ENCODE measurements at places on chromosomes 6 and 20.

DNA sequence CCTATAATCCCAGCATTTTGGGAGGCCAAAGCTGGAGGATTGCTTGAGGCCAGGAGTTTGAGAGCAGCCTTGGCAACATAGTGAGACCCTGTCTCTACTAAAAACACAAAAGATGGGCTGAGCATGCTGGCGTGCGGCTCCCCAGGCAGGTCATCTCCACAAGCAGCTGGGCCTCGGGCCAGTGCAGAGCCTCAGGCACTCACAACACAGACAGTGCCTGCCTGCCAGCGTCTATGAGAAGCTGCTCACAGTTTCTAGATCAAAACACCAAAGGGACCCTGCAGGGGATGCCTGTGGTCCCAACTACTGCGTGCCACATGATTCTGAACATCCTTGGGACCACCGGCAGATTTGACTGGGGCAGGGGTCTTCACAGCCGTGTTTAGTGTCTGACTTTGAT, 59.4 kb downstream of the GINS1 start:
- DNase-seq = no peak

DNA sequence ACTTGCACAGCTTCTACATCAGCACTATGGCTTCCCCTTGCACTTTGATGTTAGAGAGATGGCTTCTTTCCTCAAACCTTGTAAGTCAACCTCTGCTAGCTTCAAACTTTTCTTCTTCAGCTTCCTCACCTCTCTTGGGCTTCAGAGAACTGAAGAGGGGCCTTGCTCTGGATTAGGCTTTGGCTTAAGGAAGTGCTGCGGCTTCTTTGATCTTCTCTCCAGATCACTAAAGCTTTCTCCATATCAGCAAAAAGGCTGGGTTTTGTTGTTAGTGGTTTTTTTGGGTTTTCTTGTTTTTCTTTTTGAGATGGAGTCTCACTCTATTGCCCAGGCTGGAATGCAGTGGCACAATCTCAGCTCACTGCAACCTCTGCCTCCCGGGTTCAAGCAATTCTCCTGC, 24.0 kb downstream of the CDK5RAP1 start:
- no peak for DNase-seq

- DNase-seq = peak; percentile 87
These were observed 151.2 kb downstream of the GRM4 start for GRCh38 chr6:33994472-33995308.

DNA sequence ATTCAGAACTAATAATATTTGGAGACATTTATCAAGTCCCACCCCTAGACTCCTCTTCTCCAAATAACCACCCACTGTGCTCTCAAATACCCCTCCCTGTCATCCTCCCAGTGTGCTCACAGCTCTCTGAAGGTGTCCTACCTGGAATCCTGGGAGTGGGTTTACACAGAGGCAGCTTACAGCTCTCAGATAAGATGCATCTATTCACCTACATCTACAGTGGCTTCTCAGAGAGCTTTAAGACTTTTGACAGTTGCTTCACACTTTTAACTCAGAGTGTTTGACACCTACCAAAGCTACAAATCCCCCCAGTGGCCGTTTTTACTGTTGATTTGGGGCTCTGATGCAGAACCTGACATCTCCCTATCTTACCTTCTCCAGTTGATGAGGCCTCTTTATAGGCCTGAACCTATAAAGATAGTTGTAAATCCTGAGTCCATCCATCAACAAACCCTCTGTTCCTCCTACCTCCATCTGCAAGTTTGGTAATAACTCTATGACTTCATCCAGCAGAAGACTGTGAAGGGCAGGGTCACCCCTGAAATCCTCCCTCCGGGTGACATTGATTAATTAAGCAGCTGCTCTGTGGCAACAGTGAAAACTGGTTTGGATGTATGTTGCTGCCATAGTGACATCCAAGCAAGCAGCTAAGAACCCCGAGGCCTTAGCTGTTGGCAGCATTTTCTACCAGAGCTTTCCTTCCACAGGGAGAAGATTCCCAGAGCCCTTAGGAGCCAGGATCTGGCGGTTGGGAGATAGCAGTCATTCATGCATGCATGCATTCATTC, 226.1 kb upstream of the RREB1 start:
- DNase-seq = peak; percentile 49

DNA sequence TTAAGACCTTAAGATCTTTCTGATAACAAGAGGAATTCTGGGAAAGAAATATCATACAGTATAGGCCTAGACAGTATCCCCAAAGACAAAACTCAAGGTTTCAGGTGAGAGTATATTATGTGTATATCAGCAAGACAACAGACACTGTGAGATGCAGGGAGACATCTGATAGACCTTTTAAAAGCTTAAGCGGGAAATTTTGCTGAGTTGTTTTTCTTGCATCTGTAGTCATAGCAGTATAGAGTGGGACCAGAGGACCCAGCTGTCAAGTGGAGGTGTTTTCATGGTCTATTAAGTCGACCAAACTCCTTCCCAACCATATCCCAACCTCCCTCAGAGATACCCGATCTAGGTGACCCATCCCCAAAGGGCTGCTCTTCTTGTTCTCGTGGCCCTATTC, 98.1 kb upstream of the THEMIS start:
- DNase-seq = no peak
